Stimulated activated CD4-positive, alpha-beta T cell treated with anti-CD3 and anti-CD28 coated beads, TNF-alpha, amount 100 ng/mL, for 48 hours (primary cell): ENCODE measurements at places on chromosomes 16 and 17.
A peak's percentile ranks its signal among the peaks of the same experiment; 100 is the strongest.

- no peak for DNase-seq
These were observed at the start of gene SCARF1 for GRCh38 chr17:1645207-1646171. Gene SCARF1, minus strand, starts transcription at chr17:1645732. Its CDS starts 35 bp downstream, at chr17:1645697.

- DNase-seq, result peak; percentile 73
These were observed 98.5 kb downstream of the ZNF778 start for GRCh38 chr16:89315791-89316581.

DNA sequence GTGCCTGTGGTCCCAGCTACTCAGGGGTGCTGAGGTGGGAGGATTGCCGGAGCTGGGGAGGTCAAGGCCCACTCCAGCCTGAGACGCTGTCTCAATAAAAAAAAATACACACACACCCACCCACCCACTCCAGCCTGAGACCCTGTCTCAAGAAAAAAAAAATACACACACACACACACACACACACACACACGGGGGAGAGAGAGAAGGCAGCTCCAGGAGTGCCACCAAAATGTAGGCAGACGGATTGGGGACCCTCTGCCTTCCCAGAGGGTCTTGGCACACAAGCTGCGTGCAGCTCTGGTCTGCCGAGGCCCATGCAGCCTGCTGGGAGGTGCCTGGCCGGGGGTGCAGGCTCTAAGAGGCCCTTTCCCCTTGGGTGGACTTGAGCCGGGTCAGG lies 5.9 kb upstream of the NUDT16L1 start:
- no peak for DNase-seq

- DNase-seq, result no peak
These were observed 383.8 kb downstream of the ZFHX3 start for GRCh38 chr16:72664056-72664508.

DNA sequence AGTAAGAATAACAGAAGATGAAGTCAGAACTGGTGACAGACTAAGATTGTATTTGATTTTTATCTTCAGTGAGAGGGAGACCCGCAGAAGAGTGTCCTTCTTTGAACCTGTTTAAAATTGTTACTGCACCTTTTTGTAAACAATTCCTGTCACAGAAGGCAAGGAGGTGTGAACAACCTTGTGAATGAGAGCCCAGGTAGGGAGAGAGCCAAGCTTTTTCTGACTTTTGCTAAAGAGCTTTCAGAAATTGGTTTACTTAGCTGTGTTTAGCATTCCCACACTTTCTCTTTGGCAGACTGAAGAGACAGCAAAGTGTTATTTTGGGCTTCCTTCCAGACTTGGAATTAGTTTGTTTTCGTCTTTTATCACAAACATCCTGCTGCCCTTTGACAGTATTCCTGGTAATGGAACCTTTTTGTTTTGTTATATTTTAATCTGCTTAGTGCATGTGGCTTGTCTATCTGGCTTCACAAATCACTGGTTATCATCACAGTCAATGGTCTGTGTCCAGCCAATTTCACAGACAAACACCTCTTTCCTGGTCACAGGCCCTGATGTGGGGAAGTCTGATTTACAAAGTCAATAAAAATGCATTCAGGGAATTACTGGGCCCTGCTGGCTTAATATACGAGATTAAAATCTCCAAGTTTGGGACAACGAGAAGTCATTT lies 85.7 kb upstream of the HS3ST2 start:
- DNase-seq, result no peak

GRCh38 chr16:53209877-53210276 lies 155.1 kb downstream of the CHD9 start:
- DNase-seq, result no peak

GRCh38 chr17:81918832-81919545 lies 1.0 kb upstream of the SIRT7 start:
- DNase-seq, result no peak

- no peak for DNase-seq
These were observed 16.5 kb upstream of the NF1 start for GRCh38 chr17:31078290-31078689.

DNA sequence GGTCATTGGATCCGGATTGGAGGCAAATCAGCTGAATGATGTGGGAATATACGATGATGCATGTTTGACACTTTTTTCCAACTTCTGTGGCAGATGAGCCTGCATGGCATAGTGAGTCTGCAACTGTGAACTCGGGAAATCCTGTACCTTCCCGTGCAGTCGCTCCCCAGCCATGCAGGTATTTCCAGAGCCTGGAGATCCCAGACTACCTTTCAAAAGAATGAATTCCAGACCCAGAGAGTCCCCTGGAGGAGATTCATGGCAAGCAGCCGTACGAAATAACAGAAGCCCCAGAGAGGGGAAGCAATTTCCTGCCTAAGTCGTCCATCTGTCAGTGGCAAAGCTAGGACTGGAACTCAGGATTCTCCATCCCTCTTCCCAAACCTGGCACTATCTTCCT lies 75.7 kb upstream of the FAM20A start:
- DNase-seq, result no peak

GRCh38 chr17:27481327-27481726 lies 25.1 kb downstream of the KSR1 start:
- DNase-seq, result no peak

DNA sequence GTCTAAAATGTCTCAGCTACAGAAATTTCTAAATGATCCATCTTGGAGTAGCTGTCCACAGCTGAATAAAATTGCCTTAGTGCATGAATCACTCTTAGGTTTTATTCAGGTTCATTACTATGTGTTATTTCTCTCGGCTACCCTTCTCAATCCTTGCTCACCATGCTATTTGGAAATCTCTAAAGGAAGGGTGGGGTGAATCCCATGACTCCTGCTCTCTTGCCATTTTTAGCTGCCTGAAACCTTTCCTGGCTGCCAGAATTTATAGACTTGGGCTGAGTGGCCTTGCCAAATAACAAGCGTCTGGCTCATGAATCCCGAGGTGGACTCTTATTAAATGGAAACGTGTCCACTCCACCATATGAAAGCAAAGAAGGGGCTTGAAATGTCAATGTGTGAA lies 936.1 kb upstream of the SOX9 start:
- DNase-seq, result no peak

DNA sequence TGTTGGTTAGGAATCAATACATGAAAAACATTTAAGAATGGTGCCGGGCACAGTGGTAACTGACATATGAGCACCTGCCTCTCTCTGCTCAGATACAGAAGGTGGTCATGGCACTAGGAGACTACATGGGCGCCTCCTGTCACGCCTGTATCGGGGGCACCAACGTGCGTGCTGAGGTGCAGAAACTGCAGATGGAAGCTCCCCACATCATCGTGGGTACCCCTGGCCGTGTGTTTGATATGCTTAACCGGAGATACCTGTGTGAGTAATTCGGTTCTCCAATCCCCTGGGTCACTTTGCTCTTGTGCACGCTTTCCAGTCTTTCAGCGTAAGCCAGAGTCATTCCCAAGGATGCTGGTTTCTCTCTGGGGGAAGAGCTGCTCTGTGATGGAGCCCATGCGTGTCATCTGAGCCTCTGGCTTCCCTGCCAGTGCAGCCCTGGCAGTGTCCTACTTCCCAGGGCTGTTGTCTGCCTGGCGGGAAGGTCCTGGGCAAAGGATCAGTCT lies 3.0 kb upstream of the CD68 start:
- no peak for DNase-seq

DNA sequence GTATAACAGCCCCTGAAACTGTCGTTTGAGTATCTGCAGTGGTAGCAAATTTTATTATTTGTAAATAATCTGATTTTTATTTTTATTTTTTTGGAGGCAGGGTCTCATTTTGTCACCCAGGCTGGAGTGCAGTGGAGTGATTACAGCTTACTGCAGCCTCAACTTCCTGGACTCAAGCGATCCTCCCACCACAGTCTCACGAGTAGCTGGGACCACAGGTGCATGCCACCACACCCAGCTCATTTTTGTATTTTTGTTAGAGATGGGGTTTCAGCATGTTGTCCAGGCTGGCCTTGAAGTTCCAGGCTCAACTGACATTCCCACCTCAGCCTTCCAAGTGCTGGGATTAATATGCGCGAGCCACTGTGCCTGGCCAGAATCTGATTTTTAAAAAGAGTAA lies 2.8 kb downstream of the NDEL1 start:
- no peak for DNase-seq

- DNase-seq, result no peak
These were observed 5.8 kb downstream of the PIPOX start for GRCh38 chr17:29048440-29049368.

- DNase-seq, result no peak
These were observed 218.3 kb downstream of the CDH13 start for GRCh38 chr16:82845116-82845515.

- DNase-seq, result no peak
These were observed 94.1 kb upstream of the XYLT1 start for GRCh38 chr16:17564856-17565255.

DNA sequence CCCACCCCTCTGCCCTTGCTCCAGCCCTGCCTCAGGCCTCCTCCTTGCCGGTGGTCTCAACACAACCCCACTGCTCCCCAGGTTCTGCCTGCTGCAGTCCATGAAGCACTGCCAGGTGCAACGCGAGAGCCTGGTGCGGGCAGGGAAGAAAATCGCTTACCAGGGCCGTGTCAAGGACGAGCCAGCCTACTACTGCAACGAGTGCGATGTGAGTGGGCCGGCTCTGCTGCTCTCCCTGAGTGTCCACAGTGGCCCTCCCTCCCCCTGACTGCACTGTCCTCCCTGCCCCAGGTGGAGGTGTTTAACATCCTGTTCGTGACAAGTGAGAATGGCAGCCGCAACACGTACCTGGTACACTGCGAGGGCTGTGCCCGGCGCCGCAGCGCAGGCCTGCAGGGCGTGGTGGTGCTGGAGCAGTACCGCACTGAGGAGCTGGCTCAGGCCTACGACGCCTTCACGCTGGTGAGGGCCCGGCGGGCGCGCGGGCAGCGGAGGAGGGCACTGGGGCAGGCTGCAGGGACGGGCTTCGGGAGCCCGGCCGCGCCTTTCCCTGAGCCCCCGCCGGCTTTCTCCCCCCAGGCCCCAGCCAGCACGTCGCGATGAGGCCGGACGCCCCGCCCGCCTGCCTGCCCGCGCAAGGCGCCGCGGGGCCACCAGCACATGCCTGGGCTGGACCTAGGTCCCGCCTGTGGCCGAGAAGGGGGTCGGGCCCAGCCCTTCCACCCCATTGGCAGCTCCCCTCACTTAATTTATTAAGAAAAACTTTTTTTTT lies 1.8 kb upstream of the TMEM88 start:
- DNase-seq, result no peak

DNA sequence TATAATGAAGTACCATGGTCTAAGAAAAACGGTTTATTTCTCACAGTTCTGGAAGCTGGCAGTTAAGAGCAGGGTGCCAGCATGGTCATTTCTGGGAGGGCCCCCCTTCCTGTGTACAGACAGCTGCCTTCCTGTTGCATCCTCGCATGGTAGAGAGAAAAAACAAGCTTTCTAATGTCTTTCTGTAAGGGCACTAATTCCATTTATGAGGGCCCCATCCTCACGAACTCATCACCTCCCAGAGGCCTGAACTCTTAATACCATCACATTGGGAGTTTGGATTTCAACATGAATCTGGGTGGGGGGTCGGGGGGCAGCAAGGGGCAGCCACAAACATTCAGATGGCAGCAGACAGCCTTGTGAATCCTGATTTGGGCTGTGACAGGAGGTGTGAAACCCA lies 149.7 kb downstream of the CCDC182 start:
- DNase-seq, result no peak

- DNase-seq, result no peak
These were observed 1.3 kb downstream of the RBBP6 start for GRCh38 chr16:24540602-24541210.

DNA sequence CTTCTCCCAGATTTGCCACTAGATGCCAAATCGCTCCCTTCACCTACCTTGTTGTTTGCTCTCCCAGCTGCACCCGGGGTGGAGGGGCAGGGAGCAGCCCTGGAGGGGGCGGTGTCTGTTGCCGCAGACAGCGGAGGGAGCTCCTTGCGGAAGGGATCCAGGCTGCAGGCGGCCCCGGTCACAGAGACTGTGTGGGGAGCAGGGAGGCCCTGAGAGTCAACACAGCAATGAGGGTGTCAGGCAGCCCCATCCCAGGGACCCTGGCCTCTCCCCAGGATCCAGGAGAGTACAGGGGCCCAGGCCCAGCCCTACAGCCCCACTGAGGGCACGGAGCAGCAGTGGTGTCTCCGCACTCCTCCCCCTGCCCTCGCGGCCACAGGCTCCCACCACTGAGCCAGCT lies 50.5 kb upstream of the CHMP6 start:
- DNase-seq, result no peak

GRCh38 chr16:26647870-26648269 lies 418.9 kb upstream of the C16orf82 start:
- no peak for DNase-seq

GRCh38 chr17:17978481-17979424 lies 6.1 kb downstream of the DRC3 start:
- no peak for DNase-seq

DNA sequence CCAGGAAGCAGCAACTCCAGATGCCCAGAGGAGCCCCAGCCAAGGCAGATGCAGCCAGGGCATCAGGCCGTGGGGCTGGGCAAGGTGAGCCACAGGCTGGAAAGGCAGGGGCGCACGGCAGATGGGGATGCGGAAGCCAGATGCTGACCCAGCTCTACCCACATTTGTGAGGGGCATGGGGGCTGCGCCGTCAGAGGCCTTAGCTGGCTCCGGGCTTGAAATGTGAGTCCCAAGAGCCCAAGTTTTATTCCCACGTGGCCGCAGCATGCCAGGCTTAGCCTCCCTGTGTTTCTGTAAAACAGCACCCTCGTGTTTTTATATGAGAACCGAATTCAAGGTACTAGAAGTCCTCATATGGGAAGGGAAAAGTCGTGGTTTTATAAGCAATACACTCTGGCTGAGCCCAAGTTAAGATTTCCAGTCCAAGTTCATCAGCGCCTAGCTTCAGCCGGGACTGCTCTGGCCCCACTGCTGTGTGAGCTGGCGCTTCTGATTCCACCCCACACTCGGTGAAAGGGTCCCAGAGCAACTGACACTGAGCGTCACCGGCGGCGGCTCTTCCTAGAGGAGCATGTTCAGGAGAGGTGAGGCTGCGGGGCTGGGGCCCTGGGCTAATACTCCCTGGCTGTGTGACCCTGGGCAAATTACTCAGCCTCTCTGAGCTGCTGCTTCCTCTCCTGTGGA lies 6.7 kb upstream of the C16orf95 start:
- DNase-seq, result no peak

- DNase-seq, result no peak
These were observed 19.7 kb downstream of the RBL2 start for GRCh38 chr16:53453928-53454327.

DNA sequence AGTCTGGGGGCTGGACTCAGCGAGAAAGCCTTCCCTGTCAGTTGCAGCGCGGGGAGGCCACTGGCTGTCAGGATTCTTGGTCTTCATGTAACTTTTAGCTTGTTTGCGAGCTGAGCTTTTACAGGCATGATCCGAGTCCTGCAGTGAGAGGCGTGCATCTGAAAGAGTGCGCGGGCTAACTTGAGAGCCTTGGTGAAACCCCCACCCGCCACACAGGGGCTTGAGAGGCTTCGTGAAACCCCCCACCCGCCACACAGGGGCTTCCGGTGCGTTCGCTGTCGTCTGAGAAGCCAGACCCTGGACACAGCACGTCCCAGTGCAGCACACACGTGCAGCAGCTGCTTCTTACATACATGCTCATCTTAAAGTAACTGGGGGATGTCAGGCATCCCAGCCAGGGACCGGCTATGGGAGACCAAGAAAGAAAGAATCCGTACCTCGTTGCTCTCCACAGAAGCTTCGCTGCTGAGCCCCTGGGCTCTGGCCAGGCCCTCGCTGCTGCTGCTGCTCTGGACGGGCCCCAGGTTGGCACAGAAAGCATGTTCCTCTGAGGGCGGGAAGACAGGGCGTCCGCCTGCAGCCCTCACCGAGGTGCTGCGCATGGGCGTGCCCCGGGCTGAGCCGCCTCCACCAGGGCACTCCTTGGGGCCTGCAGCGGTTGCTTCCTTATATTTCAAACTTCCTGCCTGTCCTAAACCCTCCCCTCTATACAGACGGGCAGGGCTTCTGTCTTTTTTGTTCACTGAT lies 7.8 kb downstream of the NUDT16L1 start:
- DNase-seq, result no peak
